NCI-H526 (cell line): ENCODE measurements at places on chromosomes 16 and 17.

- no peak for DNase-seq
These were observed 509 bp upstream of the JUP start for GRCh38 chr17:41787021-41787418.

- no peak for DNase-seq
These were observed 186.3 kb upstream of the NLRP1 start for GRCh38 chr17:5770441-5771270.

- peak; percentile 55 for DNase-seq
These were observed 438 bp downstream of the RTN4RL1 start for GRCh38 chr17:2024572-2025219.

DNA sequence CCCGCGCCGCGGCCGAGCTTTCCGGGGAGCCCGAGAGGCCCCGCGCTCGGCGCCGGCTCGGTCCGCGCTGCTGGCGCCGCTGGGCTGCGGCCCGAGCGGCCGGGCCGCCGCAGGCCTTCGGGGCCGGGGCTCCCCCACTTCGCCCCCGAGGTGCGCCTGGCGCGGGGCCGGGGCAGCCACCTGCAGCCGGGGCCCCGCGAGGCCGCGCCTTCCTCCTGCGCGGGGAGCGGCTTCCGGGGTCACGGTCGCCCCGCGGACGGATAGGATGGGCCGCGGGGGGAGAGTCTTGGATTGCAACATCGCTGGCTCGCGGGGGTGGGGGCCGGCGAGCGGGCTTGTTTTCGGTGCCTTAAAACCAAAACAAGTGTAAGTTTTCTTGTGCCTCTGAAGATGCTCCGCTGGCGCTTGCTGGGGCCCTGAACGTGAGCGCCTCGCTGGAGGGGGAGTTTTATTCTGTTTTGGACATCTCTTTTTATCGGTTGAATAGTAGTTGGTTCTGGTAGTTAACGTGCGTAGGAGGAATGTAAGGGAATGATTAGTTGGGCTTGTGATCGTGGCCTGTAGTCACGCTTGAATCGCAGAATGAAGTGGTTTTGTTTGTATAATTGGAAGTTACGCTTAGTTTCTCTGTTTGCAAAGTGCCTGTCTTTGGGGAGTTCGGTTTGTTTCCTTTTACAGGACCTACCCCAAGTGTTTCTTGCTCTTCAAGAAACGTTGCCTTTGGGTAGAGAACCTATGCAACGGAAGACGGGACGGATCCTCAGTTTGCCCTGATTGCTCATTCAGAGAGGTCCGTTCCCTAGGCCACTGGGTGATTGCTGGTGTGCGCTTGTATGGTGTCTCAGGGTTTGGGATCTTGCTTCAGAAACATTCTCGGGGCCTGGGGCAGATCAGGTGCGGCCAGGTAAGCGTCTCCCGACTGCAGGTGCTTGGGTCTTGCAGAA lies 724 bp downstream of the UBE2I start:
- no peak for DNase-seq

GRCh38 chr16:28001184-28001583 lies 62.3 kb downstream of the GSG1L start:
- no peak for DNase-seq

- no peak for DNase-seq
These were observed 499.1 kb upstream of the CDH5 start for GRCh38 chr16:65867276-65867960.

- no peak for DNase-seq
These were observed 30.6 kb downstream of the ABCA9 start for GRCh38 chr17:69030169-69030568.

- DNase-seq = no peak
These were observed 5.1 kb upstream of the TRIM25 start for GRCh38 chr17:56918916-56919315.

GRCh38 chr17:44310609-44311376 lies 2.4 kb downstream of the RUNDC3A start:
- no peak for DNase-seq

DNA sequence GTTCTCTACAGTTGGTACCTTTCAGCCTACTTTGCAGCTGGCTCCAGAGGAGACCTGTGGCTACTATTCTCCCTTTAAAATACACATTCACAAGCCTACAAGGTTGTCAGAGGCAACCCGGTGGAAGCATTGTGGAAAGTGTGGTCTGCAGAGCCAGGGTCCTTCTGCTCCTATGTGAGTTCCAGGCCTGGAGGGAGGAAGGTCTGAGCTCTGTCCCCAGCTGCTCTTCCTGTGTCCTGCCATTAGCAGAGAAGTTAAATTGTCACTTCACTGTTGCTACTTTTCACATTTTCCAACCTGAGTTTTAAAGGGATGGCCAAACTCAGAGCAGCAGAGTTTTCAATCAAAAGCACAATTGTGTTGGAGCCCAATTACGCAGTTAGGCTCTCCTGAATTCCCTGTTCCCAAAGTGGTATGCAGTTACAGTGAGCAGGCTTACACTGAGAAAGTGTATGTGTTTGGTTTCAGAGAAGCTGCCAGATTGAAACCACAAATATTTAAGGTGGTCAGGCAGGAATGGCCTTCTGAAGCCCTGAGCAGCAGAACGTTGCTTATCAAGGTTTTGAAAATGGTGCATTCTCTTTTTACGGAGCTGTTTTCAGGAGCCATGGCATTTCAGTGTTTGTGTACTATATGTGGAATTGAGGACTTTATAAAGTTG lies 25.0 kb downstream of the MAP3K3 start:
- no peak for DNase-seq

DNA sequence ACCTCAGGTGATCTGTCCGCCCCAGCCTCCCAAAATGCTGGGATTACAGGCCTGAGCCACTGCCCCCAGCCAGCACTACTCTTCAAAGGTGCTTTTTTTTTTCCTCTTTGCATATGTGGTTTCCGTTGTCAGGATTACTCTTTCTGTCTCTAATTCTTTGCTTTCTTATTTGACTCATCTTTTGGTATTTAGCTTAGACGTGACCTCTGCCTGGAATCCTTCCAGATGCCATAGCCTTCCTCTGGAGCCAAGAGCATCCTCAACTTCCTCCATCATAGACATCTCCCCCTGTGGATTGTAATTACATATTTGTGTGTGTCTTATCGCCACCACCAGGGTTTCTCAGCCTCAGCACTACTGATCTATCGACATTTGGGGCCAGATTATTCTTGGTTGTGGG lies 84.4 kb upstream of the XYLT1 start:
- no peak for DNase-seq

DNA sequence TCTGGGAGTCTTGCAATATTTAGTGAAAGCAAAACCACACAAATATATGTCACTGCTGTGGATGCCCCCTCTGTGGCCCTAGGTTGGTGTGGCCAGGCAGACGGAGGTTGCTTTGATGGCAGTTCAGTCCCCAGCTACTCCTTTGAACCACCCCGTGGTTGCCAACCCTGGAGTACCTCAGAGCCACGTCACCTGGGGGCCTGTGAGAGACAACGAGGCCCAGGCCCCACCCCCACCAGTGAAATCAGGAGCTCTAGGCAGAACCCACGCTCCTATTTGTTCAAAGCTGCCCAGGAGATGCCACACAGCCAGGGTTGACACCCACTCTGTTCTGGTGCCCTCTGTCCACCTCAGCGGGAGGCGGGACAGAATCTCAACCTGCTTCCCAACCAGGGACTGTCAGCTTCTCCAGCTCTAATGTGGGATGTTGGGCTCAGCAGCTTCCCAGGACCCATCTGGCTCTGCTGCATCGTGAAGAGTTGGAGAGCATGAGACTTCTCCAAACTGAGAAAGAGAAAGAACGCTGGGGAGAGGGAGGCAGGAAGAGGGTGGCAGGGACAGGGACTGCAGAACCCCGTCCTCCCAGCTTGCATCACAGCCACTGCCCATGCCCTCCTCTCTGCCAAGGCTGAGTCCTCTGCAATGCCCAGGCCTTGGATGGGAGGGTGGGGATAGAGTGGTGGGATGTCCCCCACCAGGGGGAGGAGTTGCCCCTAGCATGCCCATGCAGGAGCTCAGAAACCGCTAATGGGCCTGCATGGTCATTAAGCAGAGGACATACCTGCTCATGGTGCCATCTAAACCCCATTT lies 81.8 kb downstream of the C16orf78 start:
- no peak for DNase-seq

DNA sequence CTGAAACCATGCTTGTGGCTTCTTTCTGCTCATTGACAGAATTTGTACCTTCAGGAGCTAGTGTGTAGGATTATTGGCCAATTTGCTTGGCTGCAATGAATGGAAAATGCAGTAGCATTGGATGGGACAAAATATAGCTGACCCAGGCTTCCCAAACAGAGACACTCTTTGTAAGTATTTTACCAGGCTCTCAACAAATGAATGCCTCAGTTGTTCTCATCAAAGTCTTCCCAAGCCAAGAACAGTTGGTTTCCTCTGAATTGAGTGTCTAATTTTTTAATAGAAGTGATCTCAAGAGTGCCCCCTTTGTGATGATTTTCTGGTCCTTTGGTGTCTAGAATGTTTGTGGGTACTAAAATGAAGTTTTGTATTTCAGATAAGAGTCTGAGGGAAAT lies 140.9 kb downstream of the SHISA9 start:
- DNase-seq = no peak

GRCh38 chr17:45709728-45710288 lies 74.3 kb upstream of the CRHR1 start:
- no peak for DNase-seq
